ENCODE measurements at places on chromosomes 11 and 22.

DNA sequence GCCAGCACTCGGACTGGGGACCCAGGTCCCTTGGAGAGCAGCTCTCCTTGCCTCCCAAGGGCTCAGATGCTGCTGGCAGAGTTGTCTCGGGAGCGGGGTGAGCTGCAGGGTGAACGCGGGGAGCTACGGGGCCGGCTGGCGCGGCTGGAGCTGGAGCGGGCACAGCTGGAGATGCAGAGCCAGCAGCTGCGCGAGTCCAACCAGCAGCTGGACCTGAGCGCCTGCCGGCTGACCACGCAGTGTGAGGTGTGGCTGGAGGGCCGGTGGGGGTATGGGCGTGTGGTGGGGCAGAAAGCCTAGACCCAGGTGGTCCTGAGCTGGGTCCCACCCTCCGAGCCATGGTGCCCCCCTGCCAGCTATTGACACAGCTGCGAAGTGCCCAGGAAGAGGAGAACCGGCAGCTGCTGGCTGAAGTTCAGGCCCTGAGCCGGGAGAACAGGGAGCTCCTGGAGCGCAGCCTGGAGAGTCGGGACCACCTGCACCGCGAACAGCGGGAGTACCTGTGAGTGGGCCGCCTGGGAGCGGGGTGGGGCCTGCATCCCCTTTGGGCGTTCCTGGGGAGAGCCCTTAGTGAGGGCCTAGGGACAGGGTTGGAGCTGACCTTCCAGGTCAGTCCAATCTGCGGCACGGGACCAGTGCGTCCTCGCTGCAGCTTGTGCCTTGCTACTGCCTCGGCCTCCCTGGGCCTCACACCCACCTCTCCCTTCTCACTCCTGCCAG, 5.8 kb upstream of the RPS6KA4 start:
- DNase-seq, result no peak

DNA sequence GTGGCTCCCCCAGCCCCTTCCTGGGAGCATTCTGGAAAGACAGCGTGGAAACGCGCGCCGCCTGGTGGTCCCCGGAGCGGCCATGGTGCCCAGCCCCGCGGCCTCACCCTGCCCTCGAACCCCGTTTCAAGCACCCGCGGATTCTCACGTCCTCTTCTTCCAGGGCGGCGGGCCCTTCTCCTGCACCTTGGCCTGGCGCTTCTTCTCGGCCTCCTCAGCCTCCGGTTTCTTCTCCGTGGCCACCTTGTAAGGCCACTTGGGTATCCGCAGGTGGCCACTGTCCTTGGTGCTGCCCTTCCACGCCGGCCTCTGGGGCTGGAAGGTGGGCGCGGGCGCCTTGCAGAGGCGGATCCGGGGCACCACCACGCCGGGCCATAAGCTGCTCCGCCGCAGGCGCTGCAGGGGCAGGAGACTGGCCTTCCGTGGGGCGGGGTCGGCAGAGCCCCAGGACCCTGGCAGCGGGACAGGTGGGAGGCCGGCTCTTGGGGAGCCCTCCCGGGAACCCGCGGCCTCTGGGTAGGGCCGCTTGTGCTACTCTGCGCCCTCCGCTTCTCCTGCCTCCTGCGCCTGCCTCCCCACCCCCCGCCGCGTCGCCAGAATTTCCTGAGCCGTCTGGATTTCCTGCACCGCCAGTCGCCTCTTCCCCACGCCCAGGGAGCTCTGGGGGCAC, 83.4 kb downstream of the TRIM51G start:
- DNase-seq, result no peak

DNA sequence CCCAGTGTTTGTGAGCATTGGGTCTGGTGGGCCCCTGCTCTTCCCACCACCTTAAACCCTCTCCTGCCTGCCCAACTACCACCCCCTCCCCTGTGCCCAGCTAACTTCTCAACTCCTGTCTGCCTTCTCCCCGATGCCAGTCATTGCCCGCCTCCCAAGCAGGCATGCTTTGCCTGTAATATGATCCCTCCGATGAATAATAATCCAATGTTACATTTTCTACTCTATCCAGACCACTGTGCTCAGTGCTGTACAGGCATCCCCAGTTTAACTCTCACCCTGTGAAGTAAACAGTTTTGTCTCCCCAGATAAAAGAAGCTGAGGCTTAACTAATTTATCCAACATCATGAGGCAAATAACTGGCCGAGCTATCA, 35.5 kb upstream of the OLFML1 start:
- DNase-seq, result no peak

GRCh38 chr22:29719899-29720645, at the start of gene CABP7:
TSS of gene CABP7 (plus strand) at chr22:29720003. CDS start at chr22:29720425, 422 bp downstream.
- DNase-seq, result no peak

- DNase-seq, result no peak
Measured at GRCh38 chr11:20038972-20039371, 121.3 kb downstream of the DBX1 start.

GRCh38 chr11:65571940-65572339, 398 bp upstream of the FAM89B start:
- no peak for DNase-seq

GRCh38 chr11:46336563-46337180, 10.6 kb upstream of the DGKZ start:
- DNase-seq, result no peak

GRCh38 chr11:26359055-26359454, 27.1 kb downstream of the ANO3 start:
- no peak for DNase-seq

DNA sequence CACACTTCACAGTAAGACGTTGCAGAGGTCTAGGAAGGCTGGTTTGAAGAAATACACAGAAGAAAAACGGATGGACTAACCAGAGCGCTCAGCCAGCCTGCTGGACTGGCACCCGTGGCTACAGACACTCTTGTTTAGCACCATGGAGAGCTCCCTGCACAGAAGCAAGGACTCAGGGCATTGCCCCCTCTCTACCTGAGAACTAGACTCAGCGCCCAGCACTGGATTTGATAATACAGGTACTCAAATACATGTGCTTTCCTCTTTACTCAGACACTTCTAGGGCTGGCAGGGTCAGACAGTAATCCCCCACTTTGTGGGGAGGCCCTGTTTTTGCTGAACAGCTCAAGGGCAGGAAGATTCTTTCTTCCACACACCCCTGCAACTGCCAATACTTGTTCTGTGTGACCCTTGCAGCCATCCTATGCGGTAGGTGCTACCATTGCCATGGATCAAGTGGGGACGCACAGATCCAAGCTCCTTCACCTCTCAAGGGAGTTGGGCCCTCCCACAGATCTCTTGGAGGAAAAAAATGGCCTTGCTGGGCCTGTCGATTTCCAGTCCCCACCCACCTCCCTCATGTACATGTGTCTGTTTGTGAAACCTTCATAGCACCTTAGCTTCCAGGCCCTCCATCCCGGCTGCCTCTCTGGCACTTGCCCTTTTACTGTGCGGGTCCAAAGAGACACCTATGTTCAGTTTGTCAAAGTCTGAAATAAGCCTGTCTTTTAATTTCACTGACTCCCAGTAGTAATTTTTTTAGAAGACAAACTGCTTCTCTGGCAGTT, 5.1 kb upstream of the P2RX6 start:
- DNase-seq, result peak; percentile 53

DNA sequence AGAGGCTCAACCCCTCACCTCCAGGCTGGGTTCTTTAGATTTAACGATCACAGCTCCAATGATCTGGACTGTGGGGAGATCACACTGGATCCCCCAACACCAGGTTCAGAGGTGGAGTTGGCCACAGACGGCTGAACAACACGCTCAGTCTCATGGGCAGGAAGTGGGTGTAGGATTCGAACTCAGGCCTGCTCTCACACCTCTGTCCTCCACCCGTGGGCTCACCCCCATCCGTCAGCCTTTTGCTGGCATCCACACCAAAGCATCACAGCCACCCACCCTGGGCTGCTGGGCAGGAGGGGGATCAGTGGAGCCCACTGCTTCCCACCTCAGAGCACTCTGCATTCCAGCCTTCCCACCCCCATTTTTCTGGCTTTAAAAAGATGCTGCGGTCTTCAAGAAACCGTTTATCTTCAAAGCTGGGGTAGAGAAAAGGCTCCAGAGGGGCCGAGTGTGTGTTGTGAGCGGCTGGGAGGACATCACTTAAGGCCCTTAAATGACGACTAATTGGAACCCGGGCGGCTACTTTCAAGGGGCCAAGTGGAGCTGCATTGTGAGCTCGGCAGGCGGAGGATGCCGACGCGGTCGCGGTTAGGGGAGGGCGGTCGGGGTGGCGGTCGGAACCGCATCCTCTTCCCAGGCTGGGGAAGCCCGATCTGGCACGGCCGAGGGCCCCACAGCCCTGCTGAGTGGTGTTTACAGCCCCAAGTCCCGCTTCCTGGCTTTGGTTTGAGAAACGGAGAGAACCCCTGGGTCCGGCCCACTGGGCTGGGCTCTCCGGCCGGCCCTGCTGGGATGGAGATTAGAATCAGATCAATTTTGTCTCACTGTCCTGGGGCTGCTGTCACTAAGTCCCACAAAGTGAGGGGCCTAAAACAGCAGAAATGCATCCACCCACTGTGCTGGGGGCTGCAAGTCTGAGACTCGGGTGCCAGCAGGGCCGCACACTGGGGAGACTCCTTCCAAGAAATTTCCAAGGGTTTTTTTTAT, 15.9 kb upstream of the FGF3 start:
- DNase-seq, result no peak

- no peak for DNase-seq
Measured at GRCh38 chr11:76605338-76606074, 65.0 kb downstream of the LRRC32 start.

DNA sequence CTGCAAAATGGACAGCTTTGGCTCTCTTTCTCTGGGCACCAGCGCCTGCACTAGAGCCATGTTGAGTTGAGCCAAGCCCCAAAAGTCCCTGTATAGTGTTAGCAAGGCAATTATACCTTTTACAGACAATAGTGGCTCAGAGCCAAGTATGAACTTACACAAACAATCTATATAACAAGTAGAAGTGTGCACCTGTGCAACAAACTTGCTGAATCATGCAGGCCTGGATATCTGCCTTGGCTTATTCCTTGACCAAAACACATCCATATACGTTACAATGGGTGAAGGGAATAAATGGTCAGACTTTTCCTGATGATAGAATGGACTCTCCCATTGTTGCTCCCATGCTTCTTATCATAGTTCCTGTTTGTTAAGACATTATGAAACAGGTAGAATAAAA, 3.8 kb upstream of the OR52I2 start:
- DNase-seq, result no peak

DNA sequence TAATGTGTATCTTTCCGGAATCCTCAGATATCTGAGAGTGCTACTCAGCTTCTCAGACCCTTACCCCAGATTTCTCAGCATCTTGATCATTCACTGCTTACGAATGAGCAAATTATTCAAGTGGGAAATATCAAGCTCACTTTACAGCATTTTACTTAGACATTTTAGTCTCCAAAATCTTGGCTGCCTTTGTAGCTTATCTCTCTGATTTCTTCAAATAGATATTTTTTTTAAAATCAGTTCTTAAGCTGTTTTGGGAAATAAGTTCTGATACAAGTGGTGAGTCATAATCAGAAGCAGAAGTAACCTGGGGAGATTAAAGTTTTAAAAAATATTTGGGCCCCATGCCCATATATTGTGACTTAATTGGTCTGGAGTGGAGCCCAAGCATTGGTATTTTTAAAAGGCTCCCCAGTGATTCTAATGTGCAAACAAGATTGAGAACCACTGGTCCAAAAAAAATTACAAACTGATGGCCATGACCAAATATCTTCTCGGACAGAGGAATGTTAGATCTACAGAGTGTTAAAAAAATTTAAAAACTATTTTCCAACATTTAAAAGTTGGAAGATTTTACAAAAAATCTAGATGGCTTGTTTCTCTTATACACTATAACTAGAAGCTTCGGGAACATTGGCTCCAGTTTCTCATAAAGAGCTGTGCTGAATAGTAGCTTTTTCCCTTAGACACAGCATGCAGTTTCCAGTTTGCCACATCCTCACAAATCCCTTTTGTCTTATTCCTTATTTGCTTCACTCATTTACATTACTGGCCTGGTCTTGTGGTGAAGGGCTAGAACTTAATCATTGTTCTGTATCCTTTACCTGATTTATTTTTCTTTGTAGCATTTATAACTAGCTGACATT, 87.8 kb upstream of the BMAL1 start:
- no peak for DNase-seq

- DNase-seq, result no peak
Measured at GRCh38 chr11:44305026-44305469, 4.9 kb downstream of the ALX4 start.

DNA sequence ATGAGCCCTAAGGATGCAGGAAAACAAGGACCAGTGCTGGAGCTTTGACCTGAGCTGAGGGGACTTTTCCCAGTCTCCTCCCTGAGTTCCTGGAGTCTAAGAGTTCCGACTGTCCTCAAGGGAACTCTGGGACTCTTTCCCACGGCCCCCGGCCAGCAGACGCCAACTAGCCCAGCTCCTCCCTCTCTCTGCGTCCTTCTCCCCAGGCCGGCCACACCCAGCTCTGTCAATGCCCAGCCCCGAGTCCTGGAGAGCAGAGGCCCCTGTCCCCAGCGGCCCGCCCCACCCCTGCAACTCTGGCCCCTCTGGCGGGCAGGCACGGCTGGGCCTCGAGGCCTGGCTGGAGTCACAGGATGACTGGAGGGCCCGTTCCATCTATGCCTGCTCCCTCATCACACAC, 29.8 kb downstream of the NECTIN1 start:
- DNase-seq, result no peak

GRCh38 chr11:86046116-86046515, 22.8 kb downstream of the PICALM start:
- no peak for DNase-seq

- DNase-seq, result no peak
Measured at GRCh38 chr11:34178209-34178821, 72.9 kb downstream of the NAT10 start.

- DNase-seq, result no peak
Measured at GRCh38 chr11:32610797-32611352, 27.2 kb downstream of the EIF3M start.

GRCh38 chr11:126764231-126764630, 236.3 kb downstream of the KIRREL3 start:
- no peak for DNase-seq

- no peak for DNase-seq
Measured at GRCh38 chr11:117961896-117962295, 24.3 kb upstream of the IL10RA start.

DNA sequence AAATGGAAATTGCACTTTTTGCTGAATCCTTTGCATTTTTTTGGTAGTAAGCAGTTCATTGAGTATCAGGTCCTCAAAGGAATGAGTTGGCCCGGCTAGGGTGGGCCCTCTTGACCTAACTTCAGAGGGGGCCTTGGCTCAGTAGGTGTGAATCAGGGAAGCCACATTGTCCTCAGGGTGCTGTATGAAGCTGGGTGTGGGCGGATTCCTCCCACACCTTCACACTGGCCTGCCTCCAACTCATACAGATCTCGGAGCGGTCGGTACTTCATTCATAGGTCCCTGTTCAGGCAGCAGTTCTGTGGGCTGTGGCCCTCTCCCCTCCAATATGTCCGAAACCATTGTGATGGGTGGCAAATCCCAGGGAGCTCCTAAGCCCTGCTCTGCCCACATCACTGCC, 47.4 kb upstream of the OR4B1 start:
- DNase-seq, result no peak

- no peak for DNase-seq
Measured at GRCh38 chr11:4194889-4195288, 100.3 kb downstream of the RRM1 start.

- no peak for DNase-seq
Measured at GRCh38 chr11:134282121-134283045, 6.2 kb downstream of the GLB1L3 start.

GRCh38 chr11:62712861-62713260, 5.4 kb downstream of the GNG3 start:
- DNase-seq, result no peak

All from right renal pelvis (tissue), 4 donors.